Activated T-cell treated with anti-CD3 and anti-CD28 coated beads, Interleukin-2, amount 50 U/mL, for 24 hours (primary cell): ENCODE measurements at places on chromosomes 6 and 20.

DNA sequence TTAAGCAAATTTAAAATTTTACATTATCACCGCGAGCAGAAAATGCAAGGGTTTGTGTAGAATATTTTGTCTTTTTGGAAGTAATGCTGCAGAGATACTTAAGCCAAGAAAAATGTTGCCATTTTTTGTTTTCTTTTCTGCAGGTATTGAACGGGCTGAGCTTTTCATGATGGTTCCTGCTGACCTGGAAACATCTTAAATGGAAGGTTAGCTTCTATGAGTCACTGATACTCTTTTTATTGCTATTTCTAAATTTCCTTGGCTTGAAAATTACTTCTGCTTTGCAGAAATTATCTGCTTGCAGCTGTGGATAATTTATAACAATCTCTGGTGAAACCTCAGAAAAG, 12.7 kb downstream of the SYTL3 start:
- no peak for DNase-seq

- DNase-seq: no peak
These were observed 35.7 kb downstream of the CITED2 start for GRCh38 chr6:139338795-139339194.

DNA sequence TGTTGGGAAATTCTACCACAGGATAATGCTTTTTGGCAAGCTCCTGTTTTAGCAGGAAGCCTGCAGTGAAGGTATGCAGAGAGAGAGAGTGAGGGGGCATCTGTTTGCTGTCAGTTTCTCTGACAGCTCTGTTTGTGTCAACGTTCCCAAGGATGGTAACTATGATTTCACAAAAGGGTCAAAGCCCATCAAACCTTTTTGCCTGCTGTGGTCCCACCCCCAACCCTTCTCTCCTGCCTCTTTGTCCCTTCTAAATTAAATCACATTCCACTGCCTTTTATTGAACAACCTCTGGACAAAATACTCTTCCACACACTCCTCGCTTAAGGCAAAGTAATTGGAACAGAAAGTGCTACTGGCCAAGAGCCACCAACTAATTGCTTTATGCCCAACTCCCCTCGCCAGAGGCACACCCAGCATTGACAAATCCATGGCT, 128.3 kb downstream of the TSHZ2 start:
- no peak for DNase-seq

DNA sequence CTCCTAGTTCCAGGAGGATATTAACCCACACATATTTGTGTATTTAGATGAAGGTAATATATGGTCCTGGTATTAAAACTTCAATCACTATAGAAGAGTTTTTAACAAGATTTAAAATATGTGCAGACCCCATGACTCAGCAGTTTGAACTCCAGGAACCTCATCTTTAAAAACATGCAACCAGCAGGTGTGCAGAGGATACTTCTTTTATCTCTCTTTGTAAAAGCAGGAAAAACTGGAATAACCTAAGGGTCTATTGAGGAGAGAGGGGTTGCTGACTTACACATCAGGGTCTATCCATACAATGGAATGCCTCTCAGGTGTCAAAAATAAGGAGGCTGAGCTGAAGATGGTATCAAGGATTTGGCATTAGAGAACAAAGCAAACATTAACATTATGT, 36.9 kb upstream of the TFAP2C start:
- DNase-seq: no peak

GRCh38 chr20:2212456-2213015, 83.3 kb upstream of the TGM3 start:
- DNase-seq: no peak

DNA sequence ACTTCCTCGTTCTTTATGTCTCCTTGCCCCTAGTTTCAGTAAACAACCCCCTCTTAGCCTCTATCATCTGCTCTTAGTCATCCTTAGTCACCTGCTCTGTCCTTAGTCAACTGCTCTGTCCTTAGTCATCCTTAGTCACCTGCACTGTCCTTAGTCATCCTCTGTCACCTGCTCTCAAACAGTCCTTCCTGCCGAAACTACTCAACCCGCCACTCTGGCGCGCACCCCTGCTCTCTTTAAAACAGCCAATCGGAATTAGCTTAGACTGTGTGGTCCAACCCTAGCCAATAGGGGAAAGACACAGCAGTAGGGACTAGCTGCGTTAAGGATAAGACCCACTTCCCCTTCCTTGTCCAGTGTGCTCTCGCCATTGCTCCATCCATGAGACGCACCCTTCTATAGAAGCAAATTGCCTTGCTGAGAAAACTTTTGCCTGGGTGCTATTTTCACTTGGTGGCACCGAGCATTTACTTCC, 73.9 kb downstream of the BACH2 start:
- DNase-seq: peak; percentile 72

GRCh38 chr6:146367061-146367460, 176.6 kb upstream of the RAB32 start:
- DNase-seq: no peak

- DNase-seq: no peak
These were observed 11.2 kb upstream of the BHLHE23 start for GRCh38 chr20:63017826-63018411.

DNA sequence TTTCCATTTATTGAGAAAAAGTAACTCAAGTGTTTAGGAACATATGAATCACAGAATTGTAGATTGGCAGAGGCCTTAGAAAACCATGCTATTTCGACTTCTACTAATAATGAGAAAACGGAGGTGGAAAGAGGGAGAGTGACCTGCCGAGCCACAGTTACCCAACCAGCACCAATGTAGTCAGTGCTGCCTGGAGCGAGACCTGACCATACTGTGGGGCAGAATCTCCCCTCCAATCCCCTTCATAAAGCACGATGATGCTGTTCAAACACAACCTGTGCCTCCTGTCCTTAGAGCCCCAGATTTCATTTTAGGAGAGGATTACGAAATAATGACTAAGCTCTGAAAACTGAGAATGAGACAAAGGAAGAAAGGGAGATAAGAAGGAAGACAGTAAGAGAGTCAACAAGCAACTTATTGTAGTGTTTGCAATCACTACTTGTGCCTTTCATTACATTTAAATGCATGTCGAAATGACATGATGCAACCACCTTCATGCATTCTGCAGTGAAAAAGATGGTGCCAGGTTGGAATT, 70.6 kb downstream of the ATXN1 start:
- DNase-seq: peak; percentile 69

GRCh38 chr6:110039981-110040383, 61.9 kb downstream of the GPR6 start:
- DNase-seq: peak; percentile 80

DNA sequence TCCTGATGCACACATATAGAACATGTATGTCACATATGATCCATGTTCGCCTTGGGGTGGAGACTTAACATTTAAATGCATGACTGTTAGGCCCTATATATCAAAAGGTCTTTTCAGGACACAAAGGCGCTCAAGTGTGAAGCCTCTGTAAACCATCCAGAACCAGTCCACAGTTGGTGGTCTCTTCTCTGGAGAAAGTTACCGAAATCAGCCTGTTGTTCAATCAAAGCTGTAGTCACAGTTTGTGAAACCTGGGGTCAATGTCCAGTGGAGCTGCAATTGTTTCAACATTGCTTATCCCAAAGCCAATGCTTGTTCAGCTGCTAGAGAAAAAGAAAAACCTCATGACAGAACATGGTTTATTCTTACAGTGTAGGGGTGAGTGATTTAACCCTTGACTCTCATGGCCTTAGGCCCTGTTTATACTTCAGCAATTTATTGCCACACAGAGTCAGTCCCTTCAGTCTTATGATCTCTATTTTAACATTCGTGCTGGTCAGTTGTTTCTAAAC, 193.6 kb upstream of the CST7 start:
- DNase-seq: no peak

GRCh38 chr20:32057656-32058184, 5.7 kb downstream of the HCK start:
- DNase-seq: no peak

- no peak for DNase-seq
These were observed 11.8 kb upstream of the SNRPC start for GRCh38 chr6:34745277-34746103.

DNA sequence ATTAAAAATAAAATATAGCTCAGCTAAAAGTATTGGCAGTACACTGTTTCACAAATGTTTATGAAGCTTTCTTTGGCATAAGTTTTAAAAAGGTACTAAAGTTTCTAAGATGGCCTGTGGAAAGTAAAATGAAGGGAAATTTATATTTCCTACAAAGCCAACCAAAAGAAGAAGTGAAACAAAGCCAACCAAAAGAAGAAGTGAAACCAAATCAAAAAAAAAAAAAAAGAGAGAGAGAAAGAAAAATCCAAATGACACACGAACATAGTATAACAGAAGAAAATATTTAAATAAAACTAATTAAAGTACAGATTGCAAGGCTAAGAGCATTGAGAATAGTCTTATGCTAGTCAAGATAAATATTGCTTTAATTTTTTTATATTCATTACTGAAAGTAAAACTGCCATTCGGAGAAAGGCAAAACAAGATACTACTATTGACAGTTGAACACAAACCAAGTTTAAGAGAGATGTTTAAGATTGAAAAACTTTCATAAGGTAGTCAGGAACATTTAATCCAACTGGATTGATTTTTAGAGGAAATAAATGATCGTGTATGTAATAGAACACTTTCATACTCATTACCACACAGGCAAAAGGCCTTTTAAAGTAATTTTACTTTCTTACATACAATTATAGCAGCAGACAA, 12.8 kb upstream of the KHDRBS2 start:
- DNase-seq: no peak

DNA sequence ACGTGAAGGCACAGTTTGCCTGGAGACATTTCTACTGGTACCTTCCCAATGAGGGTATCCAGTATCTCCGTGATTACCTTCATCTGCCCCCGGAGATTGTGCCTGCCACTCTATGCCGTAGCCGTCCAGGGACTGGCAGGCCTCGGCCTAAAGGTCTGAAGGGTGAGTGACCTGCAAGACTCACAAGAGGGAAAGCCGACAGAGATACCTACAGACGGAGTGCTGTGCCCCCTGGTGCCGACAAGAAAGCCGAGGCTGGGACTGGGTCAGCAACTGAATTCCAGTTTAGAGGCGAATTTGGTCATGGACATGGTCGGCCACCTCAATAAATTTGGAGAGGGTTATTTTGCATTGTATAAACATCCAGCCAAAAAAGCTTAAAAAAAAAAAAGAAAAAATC, 420.3 kb upstream of the FLRT3 start:
- no peak for DNase-seq

DNA sequence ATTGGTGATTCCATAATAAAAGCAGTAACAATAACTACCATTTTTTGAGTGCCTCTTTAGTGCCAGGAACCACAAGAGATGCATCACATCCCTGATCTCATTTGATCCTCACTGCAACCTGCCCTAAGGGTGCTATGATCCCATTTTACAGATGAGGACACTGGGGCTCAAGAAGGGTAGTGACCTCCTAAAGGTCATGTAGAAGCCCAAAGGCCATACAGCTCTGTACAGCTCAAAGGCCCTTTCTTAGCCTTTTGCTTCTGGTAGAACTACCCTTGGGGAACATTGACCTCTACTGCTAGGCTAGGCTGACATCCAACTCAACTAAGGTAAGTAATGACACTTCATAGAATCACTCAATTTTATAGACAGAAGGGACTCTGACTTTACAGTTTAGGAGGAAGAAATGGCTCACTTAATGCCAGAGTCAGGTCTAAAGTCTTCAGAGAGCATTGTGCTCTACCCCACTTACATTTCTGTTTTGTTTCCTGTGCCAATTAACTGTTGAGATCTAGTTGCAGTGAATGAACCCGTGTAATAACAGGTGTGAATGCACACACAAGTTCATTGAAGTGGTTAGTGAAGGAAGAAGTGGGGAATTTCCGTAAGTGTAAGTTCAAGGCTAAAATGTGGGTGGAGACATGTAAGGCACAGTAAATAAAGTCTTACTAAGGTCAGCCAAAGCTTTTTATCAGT, 10.7 kb downstream of the SLC9A8 start:
- no peak for DNase-seq

DNA sequence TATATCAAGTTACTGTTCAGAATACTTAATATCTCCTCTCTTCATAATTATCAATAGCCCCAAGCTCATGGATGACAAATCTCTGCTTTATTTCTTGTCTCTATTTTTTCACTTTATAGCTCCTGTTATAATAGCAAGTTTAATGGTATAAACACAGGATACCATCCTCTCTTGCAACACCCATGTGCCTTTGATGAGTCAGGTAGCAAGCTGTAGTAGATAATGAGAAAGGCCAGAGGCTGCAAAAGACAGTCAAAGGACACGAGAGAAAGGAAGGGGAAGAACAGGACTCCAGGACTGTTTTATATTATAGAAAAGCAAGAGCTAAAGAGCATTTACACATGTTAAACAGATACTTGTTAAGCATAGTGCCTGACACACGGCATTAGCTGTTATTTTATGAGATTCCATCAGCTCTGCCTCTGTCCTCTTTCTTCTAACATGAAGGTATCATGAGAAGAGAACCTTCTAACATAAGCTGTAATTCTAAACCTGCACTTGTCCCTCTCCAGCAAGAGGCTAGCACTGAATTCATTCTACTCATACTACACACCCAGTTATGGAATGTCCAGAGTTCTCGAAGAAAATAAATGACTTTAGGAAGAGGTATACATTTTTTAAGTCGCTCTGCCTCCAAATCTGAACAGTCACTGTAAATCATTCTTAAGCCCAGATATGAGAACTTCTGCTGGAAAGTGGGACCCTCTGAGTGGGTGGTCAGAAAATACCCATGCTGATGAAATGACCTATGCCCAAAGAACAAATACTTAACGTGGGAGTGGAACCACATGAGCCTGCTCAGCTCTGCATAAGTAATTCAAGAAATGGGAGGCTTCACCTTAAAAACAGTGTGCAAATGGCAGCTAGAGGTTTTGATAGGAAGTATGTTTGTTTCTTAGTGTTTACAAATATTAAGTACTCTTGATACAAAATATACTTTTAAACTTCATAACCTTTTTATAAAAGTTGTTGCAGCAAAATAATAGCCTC, 45.0 kb downstream of the NT5E start:
- no peak for DNase-seq

GRCh38 chr20:43767686-43768474, 41.1 kb upstream of the GTSF1L start:
- DNase-seq: no peak

- DNase-seq: no peak
These were observed 45.9 kb upstream of the RALY start for GRCh38 chr20:33947709-33948295.

- DNase-seq: peak; percentile 86
These were observed 8.7 kb upstream of the ARMC12 start for GRCh38 chr6:35727935-35728682.

DNA sequence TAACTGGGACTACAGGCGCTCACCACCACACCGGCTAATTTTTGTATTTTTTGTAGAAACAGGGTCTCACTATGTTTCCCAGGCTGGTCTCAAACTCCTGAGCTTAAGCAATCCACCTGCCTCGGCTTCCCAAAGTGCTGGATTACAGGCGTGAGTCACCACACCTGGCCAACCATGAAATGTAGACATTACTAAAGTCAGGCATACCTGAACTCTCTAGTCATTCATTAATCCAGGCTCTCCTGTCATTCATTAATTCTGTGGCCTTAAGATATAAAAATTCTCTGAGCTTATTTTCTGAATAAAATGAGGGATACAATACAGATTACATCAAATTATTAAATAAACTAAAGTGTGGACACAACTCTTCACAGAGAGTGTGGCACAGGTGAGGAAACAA, 159.7 kb downstream of the GMDS start:
- no peak for DNase-seq
